ENCODE measurements at places on chromosomes 16 and 17. TPM values are rescaled to one million over a fixed set of nuclear protein-coding genes. Genes with fewer than 3 reads are reported as not detected.

Gene COTL1
- total RNA-seq = 117 TPM

Gene FBXO47
- not detected for total RNA-seq

Gene CDH3
- 45.6 TPM for total RNA-seq

Gene SPNS2
- total RNA-seq = 3.4 TPM

GRCh38 chr16:83990492-83990891 lies 22.4 kb downstream of the NECAB2 start:
- no peaks in the 10 kb centered on the region for H3K36me3 ChIP-seq
- no peaks in the 10 kb centered on the region for H3K27me3 ChIP-seq
- no peak overlapping the region for H3K4me3 ChIP-seq
- DNase-seq = no peak
- H3K27ac ChIP-seq = no peak overlapping the region

GRCh38 chr16:30350134-30350871 lies 4.8 kb downstream of the CD2BP2 start:
- DNase-seq = no peak
- peaks cover 45% of the 10 kb centered on the region for H3K36me3 ChIP-seq
- no peaks in the 10 kb centered on the region for H3K27me3 ChIP-seq
- no peak overlapping the region for H3K27ac ChIP-seq
